DMS 273 treated with DMSO at 0.1 percent for 48 hours (cell line): ENCODE measurements at places on chromosomes 5 and 9.
A peak's percentile ranks its signal among the peaks of the same experiment; 100 is the strongest.

- no peak for DNase-seq
Measured at GRCh38 chr5:16464231-16464630, 1.4 kb downstream of the ZNF622 start.

DNA sequence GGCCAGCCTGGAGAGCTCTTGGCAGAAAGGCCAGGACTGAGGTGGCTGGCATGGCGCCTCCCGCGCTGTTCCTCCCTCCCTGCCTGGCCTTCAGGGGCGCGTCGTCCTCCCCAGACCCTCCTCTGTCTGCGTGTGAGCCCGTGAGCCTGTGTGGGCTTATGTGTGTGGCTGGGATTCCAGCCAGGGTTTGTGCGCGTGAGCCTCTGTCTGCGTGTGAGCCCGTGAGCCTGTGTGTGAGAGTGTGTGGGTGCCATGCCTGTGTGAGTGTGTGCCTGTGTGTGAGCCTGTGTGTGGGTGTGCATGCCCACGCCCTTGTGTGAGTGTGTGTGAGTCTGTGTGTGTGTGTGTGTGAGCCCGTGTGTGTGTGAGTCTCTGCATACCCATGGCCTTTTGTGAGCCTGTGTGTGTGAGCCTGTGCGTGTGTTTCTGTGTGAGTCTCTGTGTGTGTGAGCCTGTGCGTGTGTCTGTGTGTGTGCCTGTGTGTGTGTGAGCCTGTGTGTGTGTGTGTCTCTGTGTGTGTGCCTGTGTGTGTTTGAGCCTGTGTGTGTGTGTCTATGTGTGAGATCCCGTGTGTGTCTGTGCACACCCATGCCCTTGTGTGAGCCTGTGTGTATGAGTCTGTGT is 13.0 kb downstream of the RXRA start:
- no peak for DNase-seq

DNA sequence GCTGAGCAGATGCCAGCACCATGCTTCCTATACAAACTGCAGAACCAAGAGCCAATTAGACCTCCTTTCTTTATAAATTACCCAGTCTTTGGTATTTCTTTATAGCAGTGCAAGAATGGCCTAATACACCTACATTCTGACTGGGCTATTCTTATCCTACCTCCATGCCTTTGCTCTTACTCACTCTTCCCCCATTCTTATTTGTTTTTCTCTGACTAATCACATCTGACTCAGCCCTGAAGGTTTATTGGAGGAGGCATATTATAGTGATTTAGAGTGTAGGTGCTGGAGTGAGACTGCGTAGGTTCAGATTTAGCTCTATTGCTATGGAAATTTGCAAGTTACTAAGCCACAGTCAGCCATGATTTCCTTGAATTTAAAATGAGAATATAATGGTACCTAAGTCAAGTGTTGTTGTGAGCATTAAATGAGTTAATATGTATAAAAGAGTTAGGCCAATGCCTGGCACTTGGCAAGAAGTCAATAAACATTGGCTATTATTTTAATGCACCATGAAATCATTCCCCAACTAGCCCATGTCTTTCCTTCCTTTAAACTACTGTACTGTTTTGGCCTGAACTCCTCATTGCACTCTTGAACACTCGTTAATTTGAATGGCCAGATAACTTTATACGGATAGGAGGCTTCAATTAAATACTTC is 531.2 kb upstream of the ZNF608 start:
- DNase-seq, result no peak

DNA sequence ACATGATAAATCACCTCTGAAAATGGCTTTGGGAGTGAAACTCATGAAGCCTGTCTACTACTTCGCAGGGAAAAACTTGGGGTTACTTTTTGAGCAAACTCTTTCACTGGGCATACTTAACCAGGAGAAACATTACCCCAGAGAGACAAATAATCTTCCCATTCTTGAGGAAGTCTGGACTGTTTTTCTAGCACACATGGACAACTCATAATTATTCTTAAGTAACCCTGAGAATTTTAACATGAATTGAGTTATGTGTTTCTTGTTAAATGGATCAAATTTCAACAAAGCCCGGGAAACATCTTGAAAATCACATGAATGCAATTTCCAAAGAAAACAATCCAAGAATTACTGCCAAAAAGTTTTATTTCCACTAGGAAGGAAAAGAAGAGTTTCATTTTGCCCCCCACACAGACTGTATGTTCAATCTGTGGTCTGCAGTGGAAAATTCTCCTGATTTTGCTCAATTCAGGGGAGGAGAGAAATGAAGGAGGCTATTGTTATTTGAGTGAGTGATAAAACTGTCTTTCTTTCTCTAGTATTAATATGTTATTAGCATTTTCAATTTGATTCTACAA is 564.8 kb upstream of the CLINT1 start:
- no peak for DNase-seq

- DNase-seq, result no peak
Measured at GRCh38 chr5:148620696-148621095, 33.6 kb downstream of the HTR4 start.

DNA sequence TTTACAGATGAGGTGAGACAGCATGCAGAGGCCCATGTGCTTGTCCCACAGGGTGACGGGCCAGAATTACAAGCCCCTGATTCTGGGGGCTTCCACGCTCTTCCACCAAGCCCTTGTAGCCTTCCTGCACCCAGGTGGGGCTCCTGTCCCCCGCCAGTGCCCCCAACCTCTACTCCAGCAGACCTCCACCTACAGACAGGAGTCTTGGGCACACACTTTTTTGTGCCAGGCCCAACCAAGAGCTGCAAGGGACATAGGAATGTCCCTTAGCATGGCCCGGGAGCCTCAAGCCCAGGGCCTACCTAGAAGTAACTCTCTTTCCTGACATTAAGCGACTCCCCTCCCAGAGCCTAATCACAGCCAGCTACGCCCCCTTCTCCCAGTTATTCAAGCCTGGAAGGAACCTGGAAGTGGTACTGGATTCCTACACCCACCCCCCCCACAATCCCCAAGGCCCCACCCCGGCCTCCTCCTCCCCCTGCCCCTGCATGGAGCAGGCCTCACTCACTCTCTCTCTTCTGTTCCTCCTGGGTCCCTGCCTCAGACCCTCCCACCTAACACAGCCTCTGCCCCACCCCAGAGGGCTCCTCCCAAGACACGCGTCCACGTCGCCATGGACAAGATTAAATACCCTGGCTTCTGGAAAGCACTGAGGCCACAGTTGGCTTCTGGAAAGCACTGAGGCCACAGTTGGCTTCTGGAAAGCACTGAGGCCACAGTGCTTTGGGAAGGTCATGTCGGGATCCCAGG is 30.5 kb downstream of the ADAMTS2 start:
- DNase-seq, result no peak

DNA sequence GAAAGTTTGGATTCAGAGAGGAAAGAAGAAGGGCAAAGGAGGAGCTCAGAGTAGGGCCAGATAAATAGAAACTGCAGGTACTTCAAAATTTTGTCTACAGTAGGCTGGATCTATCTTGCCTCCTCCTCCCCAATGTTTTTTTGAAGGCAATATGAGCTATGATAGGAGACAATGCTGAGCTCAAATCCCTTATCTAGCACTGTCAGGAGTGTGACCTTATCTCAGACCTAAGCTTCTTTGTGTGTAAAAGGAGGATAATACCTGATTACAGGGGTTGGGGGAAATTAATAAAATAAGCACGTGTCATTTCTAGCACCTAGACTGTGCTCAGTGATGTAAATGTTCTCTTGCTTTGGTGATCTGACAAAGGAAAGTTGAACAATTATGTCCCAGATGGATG is 137.8 kb upstream of the CD180 start:
- no peak for DNase-seq

DNA sequence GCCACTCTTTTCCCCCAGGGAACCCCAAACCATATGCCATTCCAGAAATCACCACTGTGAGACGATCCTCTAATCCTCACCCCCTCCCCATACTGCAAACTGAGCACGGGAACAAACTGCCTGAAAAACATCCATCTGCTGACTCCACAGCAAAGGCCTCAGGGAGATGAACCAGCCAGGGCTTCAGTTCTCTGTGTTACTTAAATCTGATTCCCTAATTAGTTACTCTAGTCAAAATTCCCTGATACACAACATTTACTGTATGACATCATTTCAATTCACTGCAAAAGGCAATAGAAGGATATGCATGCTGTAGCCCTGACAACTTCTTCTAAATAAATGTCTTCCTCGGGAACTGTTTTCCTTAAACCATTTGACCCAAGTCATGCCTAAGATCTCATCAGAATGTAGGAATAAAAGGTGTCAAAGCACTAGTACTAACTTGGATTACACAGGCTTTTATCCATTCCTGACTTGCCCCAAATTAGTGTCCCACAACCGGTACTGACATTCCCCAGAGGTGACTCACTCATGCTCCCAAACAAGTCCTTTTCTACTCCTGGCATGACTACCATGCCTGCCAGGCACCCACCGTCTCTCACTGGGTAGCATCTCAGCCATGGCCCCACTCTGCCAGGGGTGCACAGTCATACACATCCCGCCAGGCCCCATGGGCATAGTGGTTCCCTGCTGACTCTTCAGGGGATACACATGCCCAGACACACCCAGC is 35.0 kb downstream of the MTX3 start:
- peak; percentile 96 for DNase-seq

- DNase-seq, result no peak
Measured at GRCh38 chr5:56088967-56089829, 94.4 kb upstream of the IL6ST start.

DNA sequence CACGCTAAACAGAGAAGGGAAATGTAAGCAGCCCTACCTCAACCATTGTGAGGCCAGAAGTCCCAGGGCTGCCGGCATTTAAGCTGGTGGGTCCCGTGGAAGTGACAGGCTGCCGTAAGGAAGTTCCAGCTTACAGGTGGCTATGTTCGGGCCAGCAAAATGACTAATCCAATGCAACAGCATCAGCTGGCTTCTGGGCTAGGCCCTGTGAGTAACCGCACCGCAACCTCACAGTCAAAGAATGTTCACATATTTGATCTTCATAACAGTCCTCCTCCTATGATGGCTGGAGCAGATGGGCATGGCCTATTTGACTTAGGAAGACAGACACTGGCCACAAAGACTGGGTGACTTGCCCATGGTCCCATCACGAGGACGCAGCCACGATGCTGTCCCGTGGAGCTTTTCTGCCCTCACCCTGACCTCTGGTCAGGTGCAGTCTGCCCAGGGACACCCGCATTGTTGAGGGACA is 88.2 kb downstream of the LIFR start:
- no peak for DNase-seq

GRCh38 chr5:136590581-136590980 is 225.2 kb upstream of the TRPC7 start:
- no peak for DNase-seq

DNA sequence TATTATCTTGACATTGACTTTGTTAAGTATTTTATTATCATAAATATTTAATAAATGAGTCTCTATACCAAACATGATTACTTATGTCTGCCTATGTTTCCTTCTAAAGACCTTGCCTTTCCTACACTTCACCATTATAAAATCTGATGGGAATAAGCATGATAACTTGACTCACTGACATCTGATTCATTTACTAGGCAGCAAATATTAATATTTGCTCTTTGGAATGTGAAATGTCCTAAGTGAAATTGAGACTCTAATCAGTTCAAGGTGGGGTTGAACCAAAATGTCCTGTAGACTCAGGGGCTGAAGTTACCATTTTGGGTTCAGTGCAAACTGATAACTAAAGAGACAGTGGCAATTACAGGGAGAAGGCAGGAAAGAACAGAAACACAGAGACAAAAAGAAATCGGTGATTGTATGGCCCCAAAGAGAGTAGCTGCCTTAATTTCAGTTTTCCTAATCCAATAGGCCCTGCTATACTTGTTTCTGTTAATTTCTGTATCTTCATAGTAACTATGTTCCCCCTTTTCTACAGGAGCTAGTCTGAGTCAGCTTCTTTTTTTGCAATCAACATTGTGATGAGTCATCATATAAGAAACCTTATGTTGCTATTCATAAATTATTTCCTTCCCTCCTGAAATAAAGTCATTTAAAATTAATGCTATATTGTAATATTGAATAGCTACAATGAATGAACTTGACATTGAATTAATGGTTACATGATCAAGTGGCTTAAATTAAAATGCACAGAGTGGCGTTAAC is 296.8 kb downstream of the PDE4D start:
- no peak for DNase-seq

DNA sequence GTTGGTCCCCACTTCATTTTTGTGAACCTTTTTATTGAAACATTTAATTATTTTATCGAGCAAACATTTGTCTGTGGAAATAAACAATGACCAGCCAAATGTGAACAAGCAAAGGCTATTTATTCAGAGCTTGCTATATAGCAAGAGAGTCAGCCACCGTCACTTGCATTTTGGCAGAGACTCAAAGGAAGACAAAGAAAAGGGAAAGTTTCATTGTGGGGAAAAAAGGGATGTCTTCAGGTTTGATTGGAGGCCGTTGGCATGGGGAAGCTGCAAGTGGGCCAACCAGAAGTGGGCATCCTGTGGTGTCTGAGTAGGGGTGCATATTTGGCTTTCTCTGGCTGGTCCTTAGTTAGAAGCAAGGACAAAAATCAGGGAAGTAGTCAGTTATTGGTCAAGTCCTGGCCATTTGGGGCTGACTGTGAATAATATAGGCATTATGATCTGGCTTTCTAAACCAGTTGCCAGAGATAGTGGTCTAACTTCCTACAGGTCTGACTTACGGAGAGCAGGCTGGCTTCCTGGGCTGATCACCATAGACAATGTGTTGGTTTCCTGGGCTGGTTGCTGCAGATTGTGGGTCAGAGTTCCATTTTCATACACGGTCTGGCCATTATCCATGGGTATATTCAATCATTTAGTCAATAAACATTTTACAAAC is 16.6 kb downstream of the ENC1 start:
- DNase-seq, result no peak

GRCh38 chr5:127586811-127587210 is 62.1 kb upstream of the CTXN3 start:
- no peak for DNase-seq

DNA sequence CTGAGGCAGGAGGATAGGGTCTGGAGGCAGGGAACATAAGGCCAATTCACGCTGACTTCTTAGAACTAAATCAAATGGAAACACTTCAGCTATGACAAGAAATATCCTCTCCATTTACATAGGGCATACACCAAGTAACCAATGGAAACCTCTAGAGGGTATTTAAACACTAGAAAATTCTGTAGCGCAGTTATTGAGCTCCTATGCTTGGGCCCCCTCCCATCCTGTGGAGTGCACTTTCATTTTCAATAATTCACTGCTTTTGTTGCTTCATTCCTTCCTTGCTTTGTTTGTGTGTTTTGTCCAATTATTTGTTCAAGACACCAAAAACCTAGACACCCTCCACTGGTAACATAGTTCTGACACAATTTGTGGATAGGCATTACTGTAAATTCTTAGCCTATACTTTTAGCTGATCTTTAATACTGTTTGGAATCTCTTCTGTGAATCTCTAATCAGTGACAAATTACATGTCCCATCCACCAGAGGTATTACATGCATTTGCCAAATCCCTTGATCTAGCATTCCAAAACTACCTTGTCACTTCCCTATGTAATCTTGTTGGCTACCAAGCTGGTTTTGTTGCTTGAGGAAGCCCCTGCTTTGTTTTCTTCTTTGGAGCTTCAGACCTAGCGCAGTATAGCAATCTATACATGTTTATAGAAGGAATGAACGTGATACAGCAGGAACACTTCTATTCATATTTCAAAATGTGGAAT is 61.6 kb downstream of the ST8SIA4 start:
- no peak for DNase-seq

- DNase-seq, result no peak
Measured at GRCh38 chr5:168375214-168375613, 83.8 kb downstream of the WWC1 start.

- no peak for DNase-seq
Measured at GRCh38 chr9:85483208-85483607, 258.5 kb downstream of the AGTPBP1 start.

GRCh38 chr5:51395666-51396356 is 12.6 kb downstream of the ISL1 start:
- DNase-seq, result no peak

- DNase-seq, result no peak
Measured at GRCh38 chr5:56055287-56055686, 60.5 kb upstream of the IL6ST start.

GRCh38 chr5:150622157-150622556 is 18.3 kb upstream of the SYNPO start:
- no peak for DNase-seq
